ENCODE measurements at places on chromosomes 16 and 17. TPM values are rescaled to one million over a fixed set of nuclear protein-coding genes. Genes with fewer than 3 reads are reported as not detected.

Gene KRT33A
- total RNA-seq, result not detected

Gene MGAT5B
- total RNA-seq, result 2.2 TPM

Gene TEX14
- total RNA-seq, result under 0.01 TPM

Gene PYY
- total RNA-seq, result 0.33 TPM

Gene CNGB1
- under 0.01 TPM for total RNA-seq

Gene SHBG
- not detected for total RNA-seq

Gene SPATA33
- 3.7 TPM for total RNA-seq

Gene SLC38A8
- not detected for total RNA-seq

Gene NACA2
- total RNA-seq, result not detected

Gene PLD6
- total RNA-seq, result 3.3 TPM

Gene ESRP2
- 0.29 TPM for total RNA-seq

Gene GPR139
- not detected for total RNA-seq

Gene CDRT4
- total RNA-seq, result 4.6 TPM

Gene NUDT16L1
- total RNA-seq, result 27.4 TPM

Gene ZNF423
- total RNA-seq, result 8.6 TPM

Gene RNF167
- total RNA-seq, result 39.5 TPM

Gene TCAP
- 0.67 TPM for total RNA-seq

Gene APOH
- total RNA-seq, result not detected

Gene MEIOB
- not detected for total RNA-seq

Gene ALOX15
- not detected for total RNA-seq

Gene DDX52
- 39.2 TPM for total RNA-seq

Gene RAP1GAP2
- 8.8 TPM for total RNA-seq

Gene KRT33B
- not detected for total RNA-seq

Gene TSPOAP1
- not detected for total RNA-seq

Gene ZSCAN10
- not detected for total RNA-seq

Gene PTX4
- 0.19 TPM for total RNA-seq

Gene RSPRY1
- 71.9 TPM for total RNA-seq

Gene CCL4L2
- not detected for total RNA-seq

Gene TNFRSF17
- not detected for total RNA-seq

Gene IGSF6
- not detected for total RNA-seq

Gene C17orf78
- total RNA-seq, result not detected

All from vein endothelial cell (primary cell).